Bladder microvascular endothelial cell (primary cell): ENCODE measurements at places on chromosomes 16 and 17. TPM values are rescaled to one million over a fixed set of nuclear protein-coding genes. Genes with fewer than 3 reads are reported as not detected.

The KRTAP4-9 gene
- total RNA-seq, result not detected in 2 replicates

The NUPR1 gene
- total RNA-seq, result 5.7 and 8.4 TPM in 2 replicates

The RMI2 gene
- 5.3 and 6.8 TPM in 2 replicates for total RNA-seq

The CCL17 gene
- not detected in 2 replicates for total RNA-seq
